ENCODE measurements at places on chromosomes 5 and 9. TPM values are rescaled to one million over a fixed set of nuclear protein-coding genes. Genes with fewer than 3 reads are reported as not detected.
A peak's percentile ranks its signal among the peaks of the same experiment; 100 is the strongest.

GRCh38 chr9:135669616-135670285 lies 6.6 kb downstream of the LCN9 start:
- DNase-seq, result no peak

GRCh38 chr5:134051305-134051704 lies 46.5 kb upstream of the VDAC1 start:
- no peak for DNase-seq

- DNase-seq, result no peak
Measured at GRCh38 chr9:18457510-18457909, 16.4 kb upstream of the ADAMTSL1 start.

DNA sequence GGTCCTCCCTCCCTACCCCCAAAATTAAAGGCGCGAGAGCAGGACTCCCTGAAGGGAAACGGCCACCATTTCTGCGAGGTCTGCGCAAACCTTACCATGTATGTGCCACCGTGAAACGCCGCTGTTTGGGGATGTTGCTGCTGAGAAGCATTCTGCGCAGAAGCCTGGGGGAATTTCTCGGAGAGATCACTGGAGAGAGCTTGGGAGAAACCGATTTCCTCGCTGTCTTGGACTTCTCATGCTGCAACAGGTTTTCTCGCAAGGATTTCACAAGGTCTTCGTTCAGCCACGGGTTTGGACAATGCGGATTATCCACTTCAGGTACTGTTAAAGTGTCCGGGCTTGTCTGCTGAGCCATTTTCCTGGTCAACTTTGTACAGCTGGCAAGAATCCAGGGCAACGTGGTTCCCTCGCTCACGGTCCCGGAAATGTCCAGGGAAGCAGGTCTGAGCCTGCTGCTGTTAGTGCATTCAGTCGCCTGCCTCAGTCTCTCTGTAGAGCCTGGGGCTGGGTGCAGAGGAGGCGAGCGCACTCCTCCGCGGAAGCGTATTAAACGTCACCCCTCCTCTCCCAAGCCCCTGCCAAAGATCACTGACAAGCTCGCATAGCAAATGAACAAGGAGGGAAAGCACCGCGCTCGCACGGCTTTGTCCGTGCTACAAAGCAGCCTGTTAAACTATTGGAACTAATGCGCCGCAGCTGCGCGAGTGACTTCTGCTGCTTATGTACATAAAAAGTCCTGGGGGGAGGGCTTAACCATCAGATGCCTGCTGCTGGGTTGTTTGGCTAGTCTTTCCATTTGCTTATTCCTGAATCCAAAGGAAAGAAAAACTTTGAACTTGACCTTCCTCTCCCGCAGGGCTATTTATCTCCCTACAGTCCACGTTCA lies 125.1 kb downstream of the PDE4D start:
- peak; percentile 57 for DNase-seq

DNA sequence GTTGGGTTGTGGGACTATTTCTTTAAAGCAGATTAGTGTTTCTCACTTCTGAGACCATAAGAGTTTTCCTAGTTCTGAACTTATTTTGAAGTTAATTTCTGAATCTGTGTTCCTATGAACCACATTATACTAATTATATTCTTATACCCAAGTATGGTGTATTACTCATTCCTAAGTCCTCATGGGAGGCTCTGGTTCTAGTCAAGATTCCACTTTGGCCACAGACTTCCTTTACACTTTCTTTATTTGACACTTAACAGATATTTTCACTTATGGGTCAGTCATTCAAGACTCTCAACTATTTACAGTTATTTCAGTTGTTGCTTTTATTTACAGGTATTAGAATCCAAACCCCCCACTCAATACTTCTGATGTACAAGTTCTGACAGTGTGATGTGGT lies 937.2 kb upstream of the TYRP1 start:
- DNase-seq, result no peak

GRCh38 chr9:31824860-31825259 lies 559.6 kb upstream of the ACO1 start:
- DNase-seq, result no peak

Gene PURA
- total RNA-seq, result 24.6 TPM

Gene DND1
- 0.67 TPM for total RNA-seq

Gene ACTBL2
- not detected for total RNA-seq

Gene NR5A1
- not detected for total RNA-seq

Gene CTNNAL1
- total RNA-seq, result 77.9 TPM

Gene SPATA31A1
- not detected for total RNA-seq
